ENCODE measurements at places on chromosomes 13 and 19.

GRCh38 chr19:9535934-9536333, 2.5 kb downstream of the ZNF426 start:
- DNase-seq, result no peak

GRCh38 chr19:48997972-48998371, 4.3 kb downstream of the RUVBL2 start:
- DNase-seq, result peak; percentile 28

DNA sequence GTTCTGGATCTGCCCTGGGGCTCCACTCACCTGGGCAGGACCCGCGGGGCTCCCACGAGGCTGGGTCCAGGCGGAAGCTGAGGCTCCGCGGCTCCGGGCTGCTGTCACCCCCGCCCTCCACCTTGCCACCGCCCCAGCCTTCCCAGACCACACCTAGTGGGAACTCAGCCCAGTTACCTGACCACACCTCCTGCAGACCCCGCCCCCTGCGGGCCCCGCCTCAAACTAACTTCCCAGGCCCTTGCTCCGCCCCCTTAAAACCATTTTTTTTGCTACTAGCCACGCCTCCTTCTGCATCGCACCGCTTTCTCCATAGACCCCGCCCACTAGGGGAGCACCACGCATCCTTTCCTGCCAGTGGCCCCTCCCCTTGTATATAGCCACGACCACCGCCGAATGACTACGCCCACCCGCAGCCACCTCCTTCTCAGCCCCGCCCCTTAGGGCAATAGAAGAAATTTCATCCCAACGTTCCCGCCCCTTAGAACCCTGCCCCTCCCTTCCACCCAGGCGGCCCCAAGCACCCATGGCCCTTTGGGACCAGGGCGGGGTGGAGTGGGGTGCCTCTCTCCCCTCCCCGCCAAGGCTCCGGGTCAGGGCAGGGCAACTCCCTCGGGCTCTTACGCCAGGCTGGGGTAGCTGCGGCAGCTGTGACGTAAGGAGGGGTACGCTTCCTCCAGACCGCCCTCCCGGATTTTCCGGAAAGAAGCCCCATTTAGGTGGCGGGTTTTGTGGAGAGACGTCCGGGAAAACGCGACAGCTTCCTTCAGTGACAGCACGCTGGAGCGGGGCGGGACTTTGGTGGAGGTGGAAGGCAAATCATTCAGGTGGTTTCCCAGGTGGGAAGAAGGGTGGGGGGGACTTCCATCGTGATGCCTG, at the start of gene SH2D3A:
SH2D3A (minus strand) TSS at position 79 of the 879 bp plus-strand sequence. CDS start 3,687 bp downstream, outside the sequence.
- peak; percentile 96 for DNase-seq

GRCh38 chr13:61670384-61671161, 254.9 kb upstream of the PCDH20 start:
- DNase-seq, result no peak

GRCh38 chr13:36163809-36164308, 32.7 kb upstream of the DCLK1 start:
- no peak for DNase-seq

Measured in naive thymus-derived CD8-positive, alpha-beta T cell (primary cell).